ENCODE measurements at places on chromosomes 7 and 10. TPM values are rescaled to one million over a fixed set of nuclear protein-coding genes. Genes with fewer than 3 reads are reported as not detected.

OR2A12 gene
- not detected for total RNA-seq

HGF gene
- total RNA-seq, result 0.69 TPM

GOLGA7B gene
- total RNA-seq, result 0.05 TPM

FAM25G gene
- total RNA-seq, result not detected

AGAP6 gene
- total RNA-seq, result 2.4 TPM

CXCL12 gene
- 19.4 TPM for total RNA-seq

PRKCQ gene
- total RNA-seq, result 0.07 TPM

AMPH gene
- 0.07 TPM for total RNA-seq

LBX1 gene
- not detected for total RNA-seq

GIMAP6 gene
- 89.9 TPM for total RNA-seq

IGF2BP3 gene
- 100 TPM for total RNA-seq

PPP1R3C gene
- not detected for total RNA-seq

GIMAP8 gene
- 16.7 TPM for total RNA-seq

CYP2C18 gene
- total RNA-seq, result not detected

ACTL6B gene
- total RNA-seq, result not detected

LAMB4 gene
- total RNA-seq, result 0.13 TPM

GDF2 gene
- not detected for total RNA-seq

ACADSB gene
- 3.7 TPM for total RNA-seq

Data from mammary microvascular endothelial cell (primary cell).